Stimulated activated CD4-positive, alpha-beta T cell treated with anti-CD3 and anti-CD28 coated beads, Interleukin-12 subunit alpha, Interleukin-12 subunit beta, amount 100 ng/mL, for 24 hours (primary cell): ENCODE measurements at places on chromosomes 13 and 19.
A peak's percentile ranks its signal among the peaks of the same experiment; 100 is the strongest.

DNA sequence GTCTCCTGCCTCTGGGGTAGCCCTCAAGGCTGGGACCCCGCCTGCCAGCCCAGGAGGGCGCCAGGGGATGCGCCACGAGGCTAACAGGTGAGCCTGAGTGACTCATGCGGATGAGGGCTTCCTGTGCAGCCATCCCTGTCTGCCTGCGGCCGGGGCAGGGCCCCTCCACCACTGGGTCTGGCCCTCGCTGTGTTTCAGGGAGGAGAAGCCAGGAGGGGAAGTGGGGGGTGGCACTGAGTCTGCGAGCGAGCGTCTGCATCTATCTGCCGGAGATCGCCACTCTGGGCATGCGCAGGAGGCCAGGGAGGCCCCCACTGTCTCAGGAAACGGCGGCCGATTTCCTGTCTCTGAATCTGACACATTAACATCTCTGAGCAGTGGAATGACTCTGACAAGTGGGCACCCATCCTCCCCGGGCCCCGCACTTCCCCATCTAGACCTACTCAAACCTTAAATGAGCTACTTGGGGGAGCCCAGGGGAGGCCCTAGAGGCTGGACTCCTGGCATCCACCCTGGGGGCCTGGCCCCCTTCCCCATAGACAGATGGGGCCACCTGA lies 19.7 kb downstream of the RFX1 start:
- peak; percentile 95 for DNase-seq

GRCh38 chr19:40567040-40567749 lies 9.5 kb upstream of the SHKBP1 start:
- DNase-seq, result no peak

- DNase-seq, result no peak
Observed at GRCh38 chr13:112251930-112252585, 124.1 kb upstream of the SPACA7 start.

DNA sequence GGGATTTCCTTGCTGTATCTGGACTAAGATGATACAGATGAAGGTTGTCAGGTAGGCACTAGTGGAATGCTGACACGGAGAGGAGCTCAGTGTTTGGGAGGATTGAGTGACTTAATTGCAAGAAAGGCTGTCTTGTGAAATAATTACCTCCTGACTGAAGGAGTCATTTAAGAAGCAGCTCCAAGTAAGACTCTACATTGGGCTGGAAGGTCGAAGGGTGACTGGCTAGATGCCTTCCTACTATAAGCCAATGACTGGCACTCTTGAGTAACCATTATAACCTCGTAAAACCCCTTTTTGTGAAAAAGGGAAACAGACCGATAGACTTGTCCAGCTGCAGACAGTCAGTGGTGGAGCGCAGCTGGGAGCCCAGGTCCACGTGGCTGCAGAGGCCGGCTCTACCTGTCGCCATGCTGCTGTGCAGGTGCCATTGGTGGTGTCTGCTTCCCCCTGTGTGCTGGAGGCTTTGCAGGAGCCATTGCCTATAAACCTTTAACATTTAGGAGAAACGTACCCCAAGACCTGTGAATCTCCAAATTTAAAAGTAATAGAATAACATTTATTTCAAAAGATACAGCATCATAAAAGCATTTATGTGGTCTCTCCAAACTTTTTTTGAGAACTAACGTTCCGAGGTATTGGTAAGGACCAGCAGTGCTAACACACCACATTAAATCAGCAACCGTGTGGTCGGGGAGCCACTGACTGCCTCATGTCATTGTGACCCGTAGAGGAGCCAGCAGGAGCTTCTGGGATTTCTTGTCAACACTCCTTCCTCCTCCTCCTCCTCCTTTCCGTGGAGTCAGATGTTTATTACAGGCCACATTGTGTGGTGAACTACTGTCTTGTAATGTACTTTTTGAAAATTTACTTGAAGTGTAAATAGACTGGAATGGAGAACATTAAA lies 80.4 kb upstream of the TEX29 start:
- no peak for DNase-seq

DNA sequence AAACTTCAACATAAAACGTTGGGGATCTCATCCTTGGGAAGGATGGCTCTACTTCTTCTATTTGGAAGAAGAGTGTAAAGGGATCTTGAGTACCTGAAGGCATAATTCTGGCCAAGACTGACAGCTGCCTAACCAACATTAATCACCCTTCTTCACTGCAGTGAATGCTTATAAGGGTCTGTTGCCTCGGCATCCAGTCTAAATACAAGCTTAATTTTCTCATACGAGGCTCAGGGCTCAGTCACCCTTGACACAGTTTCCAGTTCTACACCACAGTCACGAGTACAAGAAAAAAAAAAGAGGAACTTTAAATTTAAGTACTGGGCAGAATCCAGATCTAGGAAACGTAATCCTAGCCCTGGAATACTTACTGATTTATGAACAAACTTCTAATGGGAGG lies 9.0 kb downstream of the FPR3 start:
- no peak for DNase-seq

DNA sequence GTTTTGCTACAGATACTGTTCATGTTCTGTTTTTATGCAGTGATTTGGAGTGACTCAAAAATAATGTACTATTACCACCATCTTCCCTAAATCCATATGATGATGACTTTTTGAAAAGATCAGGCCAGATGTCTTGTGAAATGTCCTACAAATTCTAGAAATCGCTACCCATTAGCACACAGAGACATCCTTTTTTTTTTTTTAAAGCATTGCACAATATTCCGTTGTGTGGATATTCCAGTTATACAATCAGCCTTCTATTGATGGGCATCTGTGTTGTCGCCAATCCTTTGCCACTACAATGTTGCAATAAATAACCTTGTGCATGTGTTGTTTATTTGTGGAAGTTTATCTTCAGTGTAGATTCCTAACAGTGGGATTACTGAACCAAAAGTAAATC lies 24.5 kb downstream of the ZDHHC20 start:
- no peak for DNase-seq

- peak; percentile 37 for DNase-seq
Observed at GRCh38 chr19:1942078-1942933, 1.3 kb downstream of the CSNK1G2 start.

DNA sequence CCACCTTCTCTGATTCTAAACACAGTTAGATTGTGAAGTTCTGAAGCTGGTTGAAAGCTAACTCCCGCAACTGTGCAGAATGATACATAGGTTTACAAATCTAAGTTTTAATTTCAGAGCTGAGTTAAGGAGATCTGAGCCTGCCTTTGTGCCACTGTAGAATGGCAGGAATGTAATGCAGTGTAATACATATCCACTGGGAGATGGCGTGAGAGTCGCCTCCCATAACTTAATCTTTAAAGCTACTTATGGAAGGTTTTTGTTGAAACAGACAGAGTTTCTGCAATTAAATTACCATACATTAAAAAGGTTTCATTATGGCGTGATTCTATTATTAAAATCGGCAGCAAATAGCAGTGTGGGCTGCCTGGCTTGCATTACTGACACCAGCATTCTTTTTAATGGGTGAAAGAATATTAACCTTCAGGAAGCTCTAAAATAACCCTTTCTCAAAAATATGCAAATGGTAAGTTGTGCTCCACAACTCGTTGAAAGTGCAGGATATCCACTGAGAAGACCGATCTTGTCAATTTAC lies 257.4 kb downstream of the OLFM4 start:
- DNase-seq, result no peak

DNA sequence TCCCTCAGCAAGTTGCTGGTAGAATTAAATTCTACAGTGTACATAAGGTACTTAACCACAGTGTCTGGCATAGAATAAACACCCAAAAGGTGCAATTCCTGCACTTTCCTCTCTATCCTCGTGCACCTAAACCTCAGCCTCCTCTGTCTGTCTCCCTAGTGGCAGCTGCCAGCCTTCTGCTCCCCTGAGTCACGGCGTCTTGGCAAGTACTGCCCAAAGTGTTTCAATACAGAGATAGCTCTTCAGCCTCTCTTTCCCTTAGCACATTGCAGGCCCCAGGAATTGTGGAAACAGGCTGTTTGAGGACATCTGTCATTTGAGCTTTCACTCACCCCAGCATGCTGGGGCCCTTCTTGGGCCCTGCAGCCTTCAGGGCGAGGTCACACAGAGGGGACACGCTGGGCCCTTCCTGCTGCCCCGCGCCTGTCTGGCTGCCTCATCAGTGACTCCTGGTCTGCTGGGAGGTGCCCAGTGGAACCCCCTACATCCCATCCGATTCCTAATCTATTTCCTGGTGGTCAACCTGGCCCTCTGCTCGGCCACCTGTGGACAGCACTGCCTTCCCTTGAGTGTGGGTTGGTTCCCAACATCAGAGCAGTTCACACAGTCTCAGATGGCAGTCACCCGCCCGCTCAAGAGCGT lies 19.3 kb downstream of the COL4A2 start:
- no peak for DNase-seq

DNA sequence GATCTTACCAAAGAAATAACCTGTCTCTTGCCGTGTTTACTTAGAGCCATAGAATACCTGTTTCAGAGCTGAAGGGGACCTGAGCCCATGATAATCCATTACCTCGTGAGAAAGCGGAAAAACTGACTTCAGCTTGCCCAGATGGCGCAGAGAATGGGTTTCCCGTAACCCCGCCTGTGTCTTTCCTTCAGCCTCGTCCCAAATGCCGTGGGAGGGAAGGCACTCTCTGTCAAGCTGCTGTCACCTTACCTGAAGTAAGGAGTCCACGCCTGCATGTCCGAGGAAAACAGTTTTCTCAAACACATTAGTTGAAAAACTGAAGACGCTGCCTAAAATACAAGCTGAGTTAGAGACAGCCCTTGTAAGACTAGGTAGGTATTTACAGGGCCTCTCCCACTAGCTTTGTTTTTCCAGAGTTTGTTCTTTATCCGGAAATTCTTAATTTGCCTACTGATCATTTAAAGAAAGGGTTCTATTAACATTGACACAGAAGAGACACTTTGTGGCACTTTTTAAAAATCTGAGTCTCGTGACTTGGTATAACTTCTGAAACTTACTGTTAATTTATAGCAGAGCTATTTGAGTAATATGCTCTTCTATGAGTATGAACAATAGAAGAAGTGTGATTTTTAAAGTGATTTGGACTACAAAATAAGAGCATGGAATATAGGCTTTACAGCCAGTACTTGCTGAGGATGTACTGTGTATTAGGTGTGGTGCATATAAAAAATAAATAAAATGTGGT lies 1.3 kb upstream of the INTS6 start:
- DNase-seq, result no peak

DNA sequence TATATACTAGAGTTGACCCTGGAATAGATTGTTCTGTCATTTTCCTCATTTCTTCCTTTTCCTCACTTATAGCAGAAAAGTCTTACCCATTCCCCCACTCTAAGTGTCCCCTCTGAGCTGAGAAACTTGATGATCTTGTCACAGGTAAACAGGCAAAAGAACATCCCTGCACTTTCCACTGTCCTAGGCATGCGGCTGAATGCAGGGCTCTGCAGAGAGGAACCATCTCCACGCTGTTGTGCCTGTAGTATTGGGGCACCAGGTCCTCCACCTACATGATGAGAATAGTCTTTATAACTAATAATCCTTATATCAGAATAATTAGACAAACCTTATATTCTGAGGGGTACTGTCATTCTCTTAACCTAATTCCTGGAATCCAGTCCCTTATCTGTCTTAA lies 211.3 kb downstream of the RBM26 start:
- no peak for DNase-seq

- no peak for DNase-seq
Observed at GRCh38 chr19:55539090-55539984, 2.4 kb upstream of the SBK2 start.

- no peak for DNase-seq
Observed at GRCh38 chr13:46655377-46656180, 102.6 kb downstream of the LRCH1 start.

DNA sequence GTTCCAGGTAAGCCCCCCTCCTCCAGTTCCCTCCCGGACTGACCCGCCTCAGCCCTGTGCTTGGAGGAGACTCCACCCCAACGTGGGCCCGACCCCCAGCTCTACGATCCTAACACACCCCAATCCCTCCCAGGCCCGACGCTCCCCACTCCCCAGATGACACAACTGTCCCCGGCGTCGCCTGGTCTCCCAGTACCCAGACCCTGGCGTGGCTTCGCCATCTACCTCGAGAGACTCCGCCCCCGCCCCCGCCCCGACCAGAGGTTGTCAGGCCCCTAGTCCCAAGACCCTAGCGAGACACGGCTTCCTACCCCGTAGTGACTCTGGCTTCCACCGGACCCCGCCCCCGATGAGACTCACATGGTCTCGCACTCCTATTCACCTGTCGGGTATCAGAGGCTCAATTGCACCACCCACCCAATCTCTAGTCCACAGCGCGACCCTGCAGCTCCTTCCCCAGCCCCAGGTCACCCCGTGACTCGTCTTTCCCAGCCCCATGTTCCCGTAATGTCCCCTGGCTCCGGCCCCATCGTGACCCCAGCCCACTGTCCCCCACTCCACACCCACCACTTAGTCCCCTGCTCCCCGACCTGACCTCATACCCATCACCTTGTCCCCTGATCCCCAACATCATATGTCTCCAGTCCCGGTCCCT lies 2.9 kb downstream of the CD37 start:
- DNase-seq, result no peak

GRCh38 chr19:47661611-47662010 lies 51.6 kb upstream of the EHD2 start:
- DNase-seq, result no peak

DNA sequence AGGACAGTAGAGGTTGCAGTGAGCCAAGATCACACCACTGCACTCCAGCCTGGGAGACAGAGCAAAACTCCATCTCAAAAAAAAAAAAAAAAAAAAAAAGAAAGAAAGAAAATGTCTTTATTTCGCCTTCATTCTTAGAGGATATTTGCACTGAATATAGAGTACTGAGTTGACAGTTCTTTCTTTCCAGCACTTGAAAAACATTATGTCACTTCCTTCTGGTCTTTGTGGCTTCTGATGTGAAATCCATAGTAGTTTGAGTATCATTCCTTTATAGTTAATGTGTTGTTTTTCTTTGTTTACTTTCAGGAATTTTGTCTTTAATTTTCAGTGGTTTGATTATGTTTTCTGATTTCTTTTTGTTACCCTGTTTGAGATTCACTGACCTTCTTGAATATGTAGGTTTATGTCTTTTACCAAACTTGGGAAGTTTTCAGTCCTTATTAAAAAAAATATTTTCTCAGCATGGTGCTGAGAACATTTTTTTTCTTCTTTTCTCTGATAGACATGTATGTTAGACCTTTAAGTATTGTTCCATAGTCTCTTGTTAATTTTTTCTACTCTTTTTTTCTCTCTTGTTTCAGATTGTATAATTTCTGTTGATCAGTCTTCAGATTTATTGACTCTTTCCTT lies 50.1 kb downstream of the PCCA start:
- DNase-seq, result no peak

- DNase-seq, result no peak
Observed at GRCh38 chr19:2770055-2771013, 12.7 kb downstream of the SGTA start.

GRCh38 chr13:103931885-103932284 lies 865.7 kb upstream of the SLC10A2 start:
- no peak for DNase-seq
